NCI-H2107 (cell line): ENCODE measurements at places on chromosomes 5 and 9.

GRCh38 chr9:9750719-9751118, 862.1 kb downstream of the PTPRD start:
- DNase-seq, result no peak

DNA sequence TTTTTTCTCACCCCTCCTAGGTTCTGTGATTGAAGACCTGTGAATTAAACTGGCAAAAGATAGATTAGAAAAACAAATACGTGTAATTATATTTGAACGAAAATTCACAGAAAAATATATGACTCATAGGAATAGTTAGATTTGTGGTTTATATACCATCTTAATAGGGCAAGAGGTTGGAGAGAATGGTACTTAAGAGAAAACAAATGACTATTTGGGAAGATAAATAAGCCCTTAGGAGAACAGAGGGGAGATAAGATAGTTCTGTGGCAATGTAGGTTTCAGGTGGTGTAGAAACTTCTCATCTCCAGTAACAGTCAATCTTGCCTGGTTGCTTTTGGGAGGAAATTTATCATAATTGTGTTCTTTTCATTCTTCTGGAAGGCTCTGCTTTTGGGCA, 122.0 kb downstream of the PRDM9 start:
- DNase-seq, result no peak

- no peak for DNase-seq
Measured at GRCh38 chr5:79560771-79561524, 47.0 kb upstream of the HOMER1 start.

DNA sequence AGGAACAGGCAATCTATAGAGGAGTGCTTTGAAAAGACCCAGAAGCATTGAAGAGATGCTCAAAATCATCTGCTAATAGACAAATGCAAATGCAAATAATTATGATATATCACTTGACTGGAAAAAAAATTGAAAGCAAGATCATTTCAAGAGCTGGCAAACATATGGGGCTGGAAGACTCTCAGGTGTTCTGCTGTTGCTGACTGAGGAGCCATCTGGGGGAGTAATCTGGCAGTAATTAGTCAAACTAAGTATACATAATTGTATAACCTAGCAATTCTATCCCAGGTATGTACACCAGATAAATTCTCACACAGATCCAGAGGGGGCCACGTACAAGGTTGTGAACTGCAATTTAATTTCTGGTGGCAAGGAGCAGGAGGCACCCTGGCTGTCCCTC, 4.6 kb upstream of the HMHB1 start:
- DNase-seq, result no peak

DNA sequence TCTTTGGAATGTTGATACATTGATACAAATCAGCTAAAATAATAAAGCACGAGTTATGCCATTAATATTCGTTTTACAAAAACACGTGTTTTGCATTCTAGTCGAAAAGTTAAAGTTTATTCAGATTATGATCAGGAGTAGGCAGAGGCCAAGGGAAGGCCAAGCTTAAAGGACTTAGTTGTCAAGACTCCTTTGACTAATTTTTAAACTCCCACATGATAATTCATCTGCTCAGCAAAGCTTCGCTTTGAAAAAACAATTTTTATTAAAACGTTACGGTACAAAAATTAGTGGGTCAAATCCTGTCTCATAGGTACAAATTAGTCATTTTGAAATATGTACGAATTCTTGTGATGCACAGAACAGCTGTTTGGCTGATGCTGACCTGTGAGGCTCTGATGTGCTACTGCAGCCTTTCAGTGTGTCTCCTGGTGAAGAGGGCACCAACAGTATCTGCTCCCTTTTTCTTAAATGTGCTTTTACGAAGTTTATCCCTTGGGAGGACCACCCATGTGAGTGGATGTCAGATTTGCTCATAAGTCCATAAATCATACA, 23.0 kb upstream of the NR3C1 start:
- DNase-seq, result no peak

GRCh38 chr9:33111631-33112030, 35.2 kb upstream of the SMU1 start:
- no peak for DNase-seq

DNA sequence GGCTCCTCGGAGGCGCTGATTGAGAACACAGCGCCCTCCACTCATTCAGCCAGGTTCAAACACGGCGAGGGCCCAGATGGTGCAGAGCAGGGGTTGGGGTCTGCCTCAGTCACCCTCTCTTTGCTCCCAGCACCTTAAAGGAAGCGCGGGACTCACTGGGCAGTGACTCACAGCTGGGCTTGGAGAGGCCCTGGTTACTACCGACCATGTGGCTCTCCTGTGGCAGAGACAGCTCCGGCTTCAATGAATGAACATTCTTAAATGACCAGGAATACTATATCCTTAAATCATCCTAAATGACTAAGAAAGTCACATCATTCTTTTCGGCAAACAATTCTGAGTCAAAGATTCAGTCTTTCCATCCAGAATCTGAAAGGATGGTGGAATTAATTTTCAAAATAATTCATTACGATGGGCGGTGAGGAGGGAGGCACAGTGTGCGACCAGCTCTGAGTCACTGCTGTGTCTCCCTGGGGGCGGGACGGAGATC, 1.6 kb upstream of the INPP5E start:
- no peak for DNase-seq

DNA sequence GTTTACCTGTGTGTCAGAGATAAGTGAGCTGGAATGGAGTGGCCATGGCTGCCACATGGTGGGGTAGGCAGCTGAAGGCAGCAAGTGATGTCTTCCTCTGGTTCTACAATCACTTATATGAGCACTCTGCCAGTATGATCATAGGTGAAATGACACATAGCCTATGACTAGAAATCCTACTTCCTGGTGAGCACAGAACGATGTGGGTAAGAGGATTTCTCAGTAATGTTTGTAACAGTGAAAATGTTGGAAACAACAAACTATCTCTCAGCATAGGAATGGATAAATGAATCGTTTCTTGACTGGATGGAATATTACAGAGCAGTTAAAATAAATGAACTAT, 187.0 kb upstream of the S1PR3 start:
- DNase-seq, result no peak
